ENCODE measurements at places on chromosomes 5 and 9. TPM values are rescaled to one million over a fixed set of nuclear protein-coding genes. Genes with fewer than 3 reads are reported as not detected.

SMIM23 gene
- not detected for total RNA-seq

DNA sequence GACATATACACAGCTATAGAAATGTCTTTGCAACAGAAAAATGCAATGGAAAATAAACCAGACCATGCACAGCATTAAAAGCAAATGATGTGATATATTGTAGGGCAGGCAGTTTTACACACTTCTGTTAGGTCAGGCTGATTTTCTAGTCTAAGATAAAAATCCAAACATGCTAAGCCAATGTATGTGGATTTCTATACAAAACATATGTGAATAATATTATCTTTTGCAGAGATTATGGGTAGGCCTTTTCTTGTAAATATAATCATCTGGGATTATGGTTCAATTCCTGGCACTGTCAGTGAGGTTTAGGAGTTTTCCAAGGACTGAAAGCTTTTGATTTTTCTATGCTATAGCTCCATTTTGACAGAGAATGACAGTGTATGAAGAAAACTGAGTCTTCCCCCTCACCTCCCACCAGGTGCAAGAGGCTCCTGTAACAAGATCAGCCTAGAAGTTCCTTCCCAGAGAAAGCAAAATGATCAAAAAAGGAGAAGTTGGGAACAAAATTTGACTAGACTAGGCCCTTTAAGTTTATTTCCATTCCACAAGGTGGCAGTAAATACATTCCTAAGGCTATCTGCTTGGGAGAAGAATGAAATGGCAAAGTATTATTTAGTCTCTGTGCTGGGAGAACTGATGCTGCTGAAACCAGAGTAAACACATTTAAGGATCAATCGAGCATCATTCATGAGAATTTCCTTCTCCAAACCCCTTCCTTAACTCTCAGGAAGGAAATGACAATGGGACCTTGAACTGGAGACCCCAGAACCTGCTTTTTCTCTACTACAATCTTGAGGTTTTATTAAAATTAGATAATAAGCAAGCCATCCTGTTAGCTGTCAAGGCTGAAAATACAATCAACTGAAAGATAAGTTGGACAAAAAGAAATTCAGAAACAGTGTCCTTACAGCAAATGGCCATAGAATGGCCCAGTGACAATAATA is 133.0 kb upstream of the TUT7 start:
- no peaks in the 10 kb centered on the region for H3K4me1 ChIP-seq
- no peaks in the 10 kb centered on the region for H3K27me3 ChIP-seq
- DNase-seq: no peak
- no peaks in the 10 kb centered on the region for H3K36me3 ChIP-seq
- no peak overlapping the region for H3K27ac ChIP-seq
- H3K4me3 ChIP-seq: no peak overlapping the region

GRCh38 chr9:14645648-14646047 is 47.6 kb downstream of the ZDHHC21 start:
- H3K27me3 ChIP-seq: no peaks in the 10 kb centered on the region
- H3K4me1 ChIP-seq: no peaks in the 10 kb centered on the region
- H3K4me3 ChIP-seq: no peak overlapping the region
- no peak for DNase-seq
- no peak overlapping the region for H3K27ac ChIP-seq
- H3K36me3 ChIP-seq: no peaks in the 10 kb centered on the region

RALGPS1 gene
- total RNA-seq: 25.2 TPM

RBM27 gene
- total RNA-seq: 19.0 TPM

GRCh38 chr5:34409373-34409772 is 246.8 kb upstream of the RAI14 start:
- H3K4me3 ChIP-seq: no peak overlapping the region
- no peaks in the 10 kb centered on the region for H3K27me3 ChIP-seq

CCDC183 gene
- total RNA-seq: 0.88 TPM

GRCh38 chr9:117414906-117415331 is at the start of gene ASTN2:
Gene ASTN2 (minus strand): TSS chr9:117415057. CDS start chr9:117414938, 119 bp downstream.
- H3K27ac ChIP-seq: no peak within 1 kb of the TSS
- H3K4me1 ChIP-seq: no peaks in the 10 kb centered on the region
- no peak for DNase-seq
- H3K4me3 ChIP-seq: no peak within 1 kb of the TSS
- H3K27me3 ChIP-seq: peaks cover 9% of the 10 kb centered on the region
- H3K36me3 ChIP-seq: no peaks in the 10 kb centered on the region

- H3K36me3 ChIP-seq: no peaks in the 10 kb centered on the region
- no peak overlapping the region for H3K27ac ChIP-seq
- no peak overlapping the region for H3K4me3 ChIP-seq
- H3K4me1 ChIP-seq: no peaks in the 10 kb centered on the region
- H3K27me3 ChIP-seq: no peaks in the 10 kb centered on the region
- no peak for DNase-seq
Measured at GRCh38 chr5:85143138-85143537, 758.5 kb upstream of the EDIL3 start.

DNA sequence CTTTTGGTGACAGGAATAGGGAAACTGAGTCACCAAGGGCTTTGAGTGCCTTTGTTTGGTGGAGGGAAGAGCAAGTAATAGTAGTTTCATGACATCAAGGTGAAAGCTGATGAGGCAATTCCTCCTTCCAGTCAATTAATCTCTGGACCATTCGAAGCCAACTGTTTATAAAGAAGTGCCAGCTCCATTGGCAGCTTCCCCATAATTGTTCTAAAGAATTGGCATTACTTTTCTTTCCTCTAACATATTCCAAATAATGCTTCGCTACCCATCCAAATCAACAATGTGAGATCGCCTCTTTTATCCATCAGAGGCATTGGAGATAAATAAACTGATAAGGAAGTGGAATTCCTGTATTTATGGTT is 132.4 kb downstream of the NPR3 start:
- H3K36me3 ChIP-seq: no peaks in the 10 kb centered on the region
- no peak overlapping the region for H3K4me3 ChIP-seq
- no peak overlapping the region for H3K27ac ChIP-seq
- no peaks in the 10 kb centered on the region for H3K4me1 ChIP-seq

DNA sequence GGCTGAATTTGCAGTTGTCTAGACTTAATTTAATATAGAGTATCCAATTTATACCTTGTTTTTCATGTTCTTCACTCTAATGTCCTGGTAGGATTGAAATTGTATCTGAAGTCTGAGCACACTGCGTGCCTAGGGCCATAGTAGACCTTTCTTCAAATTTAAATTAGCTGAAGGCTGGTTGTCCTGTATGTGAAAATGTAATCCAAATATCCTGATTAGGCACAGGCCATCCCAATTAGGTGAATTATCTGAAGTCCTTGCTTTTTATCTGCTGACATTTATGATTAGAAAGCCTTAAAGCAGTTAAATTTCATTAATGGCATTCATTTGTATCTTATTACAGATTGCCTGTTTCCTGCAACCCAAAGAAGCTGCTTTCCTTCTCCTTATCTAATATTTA is 20.4 kb downstream of the CDC26 start:
- H3K27me3 ChIP-seq: no peaks in the 10 kb centered on the region
- H3K4me1 ChIP-seq: no peaks in the 10 kb centered on the region
- H3K27ac ChIP-seq: no peak overlapping the region
- no peak for DNase-seq

- H3K27me3 ChIP-seq: no peaks in the 10 kb centered on the region
- no peak overlapping the region for H3K4me3 ChIP-seq
- DNase-seq: no peak
- no peak overlapping the region for H3K27ac ChIP-seq
Measured at GRCh38 chr9:135958485-135958884, 2.7 kb downstream of the UBAC1 start.

C9orf152 gene
- 1.8 TPM for total RNA-seq

DNA sequence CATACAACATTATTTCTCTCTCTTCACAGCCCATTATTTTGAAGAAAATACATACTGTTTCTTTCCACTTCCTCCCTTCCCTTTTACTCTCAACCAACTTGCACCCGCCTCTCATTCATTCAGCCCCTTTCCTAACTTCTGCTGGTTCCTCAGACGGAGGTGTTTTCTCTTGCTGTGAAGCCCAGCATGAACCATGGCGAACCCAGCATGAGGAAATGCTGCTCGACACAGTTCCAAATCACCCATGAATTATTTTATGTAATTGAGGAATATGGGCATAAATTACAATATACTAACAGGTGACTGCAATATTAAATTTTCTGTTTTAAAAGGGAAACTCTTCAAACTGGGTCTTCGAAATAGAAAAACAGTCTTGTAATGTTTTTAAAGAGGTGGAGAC is 124.8 kb downstream of the MEF2C start:
- no peak overlapping the region for H3K27ac ChIP-seq
- DNase-seq: no peak
- H3K4me3 ChIP-seq: no peak overlapping the region
- no peaks in the 10 kb centered on the region for H3K27me3 ChIP-seq
- H3K36me3 ChIP-seq: no peaks in the 10 kb centered on the region

DNA sequence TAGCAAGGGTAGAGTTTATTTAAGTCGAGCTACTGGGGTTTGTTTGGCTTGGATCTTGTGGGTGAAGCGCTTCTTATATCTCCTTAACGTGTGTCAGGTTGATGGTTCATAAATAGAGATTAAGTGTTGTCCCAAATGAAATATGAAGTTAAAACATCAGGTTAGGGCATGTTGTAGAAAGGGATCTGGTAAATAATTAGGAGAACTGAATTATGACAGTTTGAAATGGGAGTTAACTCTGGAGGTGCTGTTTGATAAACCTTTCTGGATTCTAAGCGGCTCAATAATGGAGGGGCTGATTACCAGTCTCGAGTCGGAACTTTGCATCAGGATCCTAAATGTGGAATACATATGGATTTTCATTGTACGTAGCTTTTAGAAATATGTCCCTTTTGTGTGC is 717.0 kb upstream of the WWC1 start:
- H3K27me3 ChIP-seq: peaks cover 11% of the 10 kb centered on the region
- H3K36me3 ChIP-seq: no peaks in the 10 kb centered on the region
- DNase-seq: no peak
- no peak overlapping the region for H3K27ac ChIP-seq
- no peaks in the 10 kb centered on the region for H3K4me1 ChIP-seq

PCDHGB3 gene
- total RNA-seq: 4.4 TPM

DNA sequence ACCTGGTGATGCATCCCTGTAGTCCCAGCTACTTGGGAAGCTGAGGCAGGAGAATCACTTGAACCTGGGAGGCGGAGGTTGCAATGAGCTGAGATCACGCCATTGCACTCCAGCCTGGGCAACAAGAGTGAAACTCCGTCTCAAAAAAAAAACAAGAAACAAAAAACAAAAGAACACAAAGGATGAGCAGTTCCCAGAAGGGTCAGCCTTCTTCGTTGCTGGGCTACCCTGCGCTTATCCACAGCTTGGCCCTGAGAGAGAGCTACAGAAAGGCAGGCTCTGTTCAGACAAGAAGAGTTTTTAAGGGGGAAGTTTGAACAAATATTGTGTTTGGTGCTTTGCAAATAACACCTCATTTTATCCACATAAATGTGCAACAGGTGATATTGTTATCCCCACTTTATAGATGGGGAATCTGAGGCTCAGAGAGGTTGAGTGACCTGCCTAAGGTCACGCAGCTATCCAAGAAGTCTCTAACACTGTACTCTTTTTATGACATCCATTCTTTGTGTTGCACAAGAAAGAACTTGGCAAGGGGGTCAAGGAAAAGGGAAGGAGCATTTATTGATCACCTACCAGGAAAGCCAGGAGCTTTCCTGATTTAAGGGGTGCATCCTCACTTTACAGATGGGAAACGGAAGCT is 63.7 kb upstream of the NEURL1B start:
- no peak overlapping the region for H3K4me3 ChIP-seq
- H3K36me3 ChIP-seq: no peaks in the 10 kb centered on the region
- H3K27ac ChIP-seq: no peak overlapping the region
- H3K27me3 ChIP-seq: no peaks in the 10 kb centered on the region
- DNase-seq: no peak

Measured in kidney (tissue), 22 donors.